ENCODE measurements at places on chromosomes 6 and 20.

DNA sequence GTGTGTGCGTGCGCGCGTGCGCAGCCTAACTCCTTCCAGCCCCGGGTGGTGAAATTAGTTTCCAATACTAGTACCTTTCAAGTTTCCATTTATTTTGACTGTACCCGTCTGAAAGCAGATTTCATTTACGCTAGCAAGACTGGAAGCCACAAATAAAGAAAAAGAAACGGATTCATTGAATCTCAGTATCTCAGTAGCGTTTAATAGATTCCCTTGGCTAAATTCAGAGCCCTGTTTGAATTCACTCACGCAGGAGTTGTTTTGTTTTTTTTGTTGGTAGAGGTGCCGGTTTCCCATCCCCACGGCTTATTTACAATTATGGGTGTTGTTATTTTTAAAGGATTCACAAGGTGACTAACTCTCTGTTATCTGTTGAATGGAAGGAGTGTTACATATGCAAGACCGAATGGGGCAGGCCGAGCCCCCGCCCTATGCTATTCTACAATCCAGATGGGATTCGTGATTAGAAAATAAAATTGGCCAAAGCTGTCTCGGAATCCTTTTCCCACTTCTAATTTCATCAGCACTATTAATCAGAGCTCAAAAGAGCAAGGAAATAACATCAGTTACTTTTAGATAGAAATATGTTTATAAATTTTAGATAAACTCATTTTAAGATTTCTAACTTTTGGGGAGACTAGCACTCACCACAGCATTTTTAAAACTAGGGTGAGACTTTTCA is 2.3 kb upstream of the INSM1 start:
- no peak for DNase-seq

DNA sequence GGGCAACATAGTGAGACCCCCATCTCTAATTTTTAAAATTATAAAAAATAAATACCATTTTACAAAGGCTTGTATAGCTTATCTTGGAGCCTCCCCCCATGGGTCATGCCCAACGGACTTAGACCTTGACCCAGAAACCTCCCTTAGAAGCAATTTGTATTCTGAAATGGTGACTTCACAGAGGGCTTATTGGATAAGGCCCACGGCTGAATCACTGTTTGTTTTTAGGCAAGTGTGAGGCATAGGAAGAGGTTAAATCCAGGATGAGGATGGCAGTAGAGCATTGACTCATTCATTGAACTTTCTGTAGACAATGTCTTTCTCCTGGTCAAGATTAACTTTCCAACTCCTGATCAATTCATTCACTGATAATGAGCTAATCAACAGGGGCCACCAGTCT is 6.2 kb upstream of the SNAI1 start:
- no peak for DNase-seq

DNA sequence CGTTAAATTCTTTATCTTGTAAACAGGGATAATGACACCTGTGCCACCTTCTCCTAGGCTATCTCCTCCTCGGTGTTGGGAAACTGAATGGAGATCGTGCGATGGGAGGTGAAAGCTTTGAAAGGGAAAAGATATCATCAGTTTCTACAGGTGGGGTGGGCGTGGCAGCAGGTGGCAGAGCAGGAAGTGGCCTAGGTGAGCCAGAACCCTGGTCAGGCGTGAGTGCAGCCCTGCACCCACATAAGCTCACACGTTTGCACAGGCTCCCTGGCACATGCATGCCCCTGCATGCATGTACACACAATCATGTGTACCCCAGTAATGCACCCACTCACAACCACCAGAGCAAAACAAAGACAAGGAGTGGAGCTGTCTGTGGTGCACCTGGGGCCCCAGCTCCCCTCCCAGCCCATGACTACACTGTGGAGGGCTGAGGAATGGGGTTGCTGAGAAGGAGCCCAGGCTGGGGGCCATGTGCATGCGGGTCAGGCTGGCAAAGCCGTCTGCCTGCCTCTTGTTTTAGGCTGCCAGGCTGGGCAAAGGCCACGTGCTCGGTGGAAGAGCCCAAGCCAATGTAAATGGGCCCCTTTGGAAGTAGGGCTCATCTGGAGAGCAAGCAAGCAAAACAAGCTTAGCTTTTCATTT is 61.5 kb downstream of the TFAP2C start:
- DNase-seq: no peak

DNA sequence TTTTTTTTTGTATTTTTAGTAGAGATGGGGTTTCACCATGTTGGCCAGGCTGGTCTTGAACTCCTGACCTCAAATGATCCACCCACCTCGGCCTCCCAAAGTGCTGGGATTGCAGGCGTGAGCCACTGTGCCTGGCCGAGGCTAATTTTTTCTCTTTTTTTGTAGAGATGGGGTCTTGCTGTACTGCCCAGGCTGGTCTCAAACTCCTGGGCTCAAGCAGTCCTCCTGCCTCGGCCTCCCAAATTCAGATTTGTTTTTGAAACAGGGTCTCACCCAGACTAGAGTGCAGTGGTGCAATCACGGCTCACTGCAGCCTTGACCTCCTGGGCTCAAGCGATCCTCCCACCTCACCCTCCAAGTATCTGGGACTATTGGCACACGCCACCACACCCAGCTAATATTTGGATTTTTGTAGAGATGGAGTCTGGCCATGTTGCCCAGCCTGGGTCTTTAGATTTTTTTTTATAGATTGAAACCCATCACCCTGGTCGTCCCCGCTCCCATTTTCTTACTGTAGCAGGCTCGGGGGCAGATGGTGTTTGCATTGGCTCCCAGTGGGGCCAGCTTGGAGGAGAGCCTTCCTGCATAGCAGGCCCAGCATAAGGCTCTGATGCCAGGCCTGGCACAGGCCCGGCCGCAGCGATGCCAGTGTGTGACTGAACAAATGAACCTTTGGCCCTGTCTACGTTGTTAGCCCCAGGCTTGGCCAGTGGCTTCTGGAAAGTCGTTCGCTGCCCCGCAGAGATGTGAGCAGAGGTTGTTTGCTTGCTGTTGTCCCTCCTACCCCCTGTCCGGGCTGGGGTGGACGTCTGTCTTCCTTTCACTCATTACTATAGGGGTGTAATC is 4.3 kb upstream of the MTG2 start:
- DNase-seq: no peak

DNA sequence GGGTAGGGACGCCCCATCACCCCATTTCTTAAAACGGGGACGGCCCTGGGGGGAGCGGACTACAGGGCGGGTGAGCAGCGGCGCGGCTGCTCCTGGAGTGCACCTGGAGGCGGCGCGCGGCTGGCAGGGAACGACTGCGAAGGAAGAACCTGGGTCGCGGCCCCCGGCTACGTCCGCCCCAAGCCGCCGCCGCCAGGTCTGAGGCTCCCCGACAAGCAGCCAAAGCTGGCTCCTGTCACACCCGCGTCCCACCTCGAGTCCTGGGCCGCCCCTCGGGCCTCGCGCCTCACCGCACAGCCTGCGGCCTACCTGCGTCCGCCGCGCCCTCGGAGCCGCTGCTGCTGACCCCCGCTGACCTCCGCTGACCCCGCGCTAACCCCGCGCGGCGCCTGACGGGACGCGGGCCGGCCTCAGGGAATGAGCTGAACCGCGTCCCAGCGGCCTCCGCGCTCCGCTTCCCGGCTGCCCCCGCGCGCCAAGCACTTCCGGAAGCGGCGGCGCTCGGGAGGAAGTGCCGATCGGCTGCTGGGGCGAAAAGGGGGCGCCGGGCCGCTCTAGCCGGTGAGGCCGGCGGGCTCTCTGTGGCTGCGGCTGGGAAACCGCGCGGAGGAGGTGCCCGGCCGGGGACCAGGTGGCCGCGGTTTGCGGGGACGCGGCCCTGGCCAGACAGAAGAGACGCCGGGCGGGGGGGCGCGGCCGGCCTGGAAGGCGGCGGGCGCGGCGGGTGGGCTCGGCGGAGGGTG is at the start of the genes ARFRP1 and ZGPAT:
Gene ARFRP1 (minus strand): TSS at position 419 of the 743 bp plus-strand sequence. CDS start 885 bp downstream, outside the sequence.
Gene ZGPAT (plus strand): TSS at position 482 of the 743 bp plus-strand sequence. CDS start 542 bp downstream, outside the sequence.
- DNase-seq: peak; percentile 86

DNA sequence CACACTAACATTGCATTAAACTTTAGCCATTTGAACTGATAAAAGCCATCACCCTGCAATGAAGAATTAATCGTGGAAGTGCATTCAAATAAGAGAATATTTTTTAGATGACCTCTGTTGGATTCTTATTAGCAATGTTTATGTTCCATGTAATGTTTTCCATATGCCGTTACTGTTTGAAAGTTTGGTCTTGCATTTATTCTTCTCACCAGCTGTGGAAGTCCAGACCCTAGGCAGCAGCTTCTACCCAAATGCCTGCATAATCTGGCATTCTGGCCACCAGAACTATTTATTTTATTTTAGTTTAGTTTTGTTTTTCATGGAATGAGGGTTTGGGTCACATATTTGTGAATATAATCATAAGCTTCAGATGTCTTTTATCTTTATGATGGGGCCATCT is 140.4 kb downstream of the SAMD5 start:
- DNase-seq: no peak

- no peak for DNase-seq
These were observed 18.5 kb upstream of the C6orf141 start for GRCh38 chr6:49531774-49532569.
